ENCODE measurements at places on chromosomes 13 and 19.

- no peak for DNase-seq
These were observed 197.8 kb downstream of the NALCN start for GRCh38 chr13:101218484-101218883.

DNA sequence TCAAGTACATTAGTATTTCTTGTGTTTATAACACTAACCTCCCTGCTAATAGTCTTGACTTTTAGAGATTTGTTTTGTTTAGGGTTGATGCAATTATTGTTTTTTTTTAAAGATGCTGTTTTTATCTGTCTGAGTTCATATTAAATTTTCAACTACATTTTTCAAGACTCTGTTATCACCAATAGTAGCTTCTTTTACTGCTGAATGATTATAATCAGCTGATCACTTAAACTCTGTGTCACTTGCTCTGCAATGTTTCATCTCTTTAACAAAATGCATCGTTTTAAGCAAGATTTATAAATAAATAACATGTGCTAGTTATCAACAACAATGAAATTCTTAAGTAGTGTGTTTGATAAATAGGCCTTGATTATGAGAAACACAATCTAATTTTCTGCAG lies 920.9 kb upstream of the PCDH20 start:
- DNase-seq: no peak

DNA sequence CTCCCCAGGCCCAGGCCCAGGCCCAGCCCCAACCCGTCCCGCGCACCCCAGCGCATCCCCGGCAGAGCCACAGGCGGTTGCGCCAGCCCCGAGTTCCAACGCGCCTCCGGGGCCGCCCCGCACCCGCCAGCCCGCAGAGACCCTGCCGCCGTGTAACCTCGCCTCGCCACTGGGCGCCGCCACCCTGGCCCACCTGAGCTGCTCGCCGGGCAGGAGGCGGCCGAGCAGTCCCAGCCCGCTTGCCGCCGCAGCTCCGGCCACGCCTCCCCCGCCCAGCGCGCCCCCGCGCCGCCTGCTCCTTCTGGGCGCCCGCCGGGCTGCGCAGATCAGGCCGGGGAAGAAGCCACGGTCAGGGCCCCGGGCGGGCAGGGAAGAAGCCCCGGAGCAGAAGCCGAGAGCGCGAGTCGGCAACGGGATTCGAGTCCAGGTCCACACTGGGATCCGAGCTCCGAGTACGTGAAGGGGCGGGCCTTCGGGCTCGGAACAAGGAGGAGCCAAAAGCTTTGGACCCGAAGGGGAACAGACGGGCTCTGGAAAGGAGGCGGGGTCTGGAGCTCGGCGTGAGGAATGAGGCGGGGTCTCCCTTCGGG lies at the start of gene MBOAT7:
Gene MBOAT7 (minus strand): TSS at position 436 of the 590 bp plus-strand sequence. CDS start 1,072 bp downstream, outside the sequence.
- no peak for DNase-seq

- DNase-seq: no peak
These were observed 37.8 kb upstream of the CXCL17 start for GRCh38 chr19:42480335-42481095.

- no peak for DNase-seq
These were observed 26.7 kb downstream of the CEACAM8 start for GRCh38 chr19:42568006-42568405.

DNA sequence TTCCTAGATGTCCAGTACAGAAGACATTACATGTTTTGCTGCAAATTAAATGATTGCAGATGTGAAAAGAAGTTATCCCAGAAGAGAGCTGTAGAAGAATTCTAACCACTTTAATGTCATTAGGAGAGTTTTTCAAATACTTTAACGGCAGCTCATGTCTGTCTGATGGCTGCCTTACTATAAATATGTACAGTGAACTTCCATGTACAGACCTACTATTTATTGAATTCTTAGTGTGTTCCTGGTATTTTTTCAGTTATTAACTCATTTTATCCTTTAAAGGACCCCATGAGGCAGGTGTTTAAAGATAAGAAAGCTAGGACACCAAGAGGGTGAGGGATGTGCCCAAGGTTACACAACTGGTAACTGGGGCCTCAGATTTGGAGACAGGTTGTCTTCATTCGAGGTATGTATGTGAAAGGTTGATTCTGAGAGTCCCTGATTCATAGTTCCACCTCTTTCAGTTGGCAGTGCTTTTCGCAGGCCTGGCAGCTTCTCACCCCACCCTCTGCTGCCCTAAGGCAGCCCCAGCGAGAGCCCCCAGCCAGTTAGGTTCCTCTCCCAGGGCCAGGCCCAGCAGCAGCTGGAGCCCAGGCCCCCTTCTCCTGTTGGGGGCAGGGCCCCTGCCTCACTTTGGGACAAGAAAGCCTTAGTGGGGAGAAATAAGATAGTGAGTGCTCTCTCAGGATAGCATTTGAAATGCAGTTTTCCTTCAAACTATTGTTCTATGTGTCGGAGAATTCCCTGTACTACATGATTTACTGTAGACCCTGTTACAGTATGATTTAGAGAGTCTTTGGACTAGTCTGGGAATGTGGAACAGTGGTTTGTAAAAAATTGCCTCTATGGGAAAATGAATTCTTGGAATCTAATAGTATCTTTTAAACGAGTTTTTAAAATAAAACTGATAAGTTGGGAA lies 67.7 kb upstream of the TEX29 start:
- no peak for DNase-seq

DNA sequence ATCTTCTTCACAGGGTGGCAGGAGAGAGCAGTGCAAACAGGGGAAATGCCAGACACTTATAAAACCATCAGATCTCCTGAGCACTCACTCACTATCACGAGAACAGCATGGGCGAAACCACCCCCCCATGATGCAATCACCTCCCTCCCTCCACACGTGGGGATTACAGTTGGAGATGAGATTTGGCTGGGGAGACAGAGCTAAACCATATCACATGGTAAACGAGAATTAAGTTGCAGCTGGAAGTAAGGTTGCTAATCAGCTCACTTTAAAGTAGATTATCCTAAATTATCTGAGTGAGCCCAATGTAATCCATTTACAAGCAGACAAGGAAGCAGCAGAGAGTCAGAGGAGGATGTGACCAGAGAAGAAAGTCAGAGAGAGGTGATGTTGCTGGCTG lies 102.2 kb upstream of the IPO5 start:
- no peak for DNase-seq

- DNase-seq: no peak
These were observed 73.0 kb upstream of the OXGR1 start for GRCh38 chr13:97067017-97067895.

DNA sequence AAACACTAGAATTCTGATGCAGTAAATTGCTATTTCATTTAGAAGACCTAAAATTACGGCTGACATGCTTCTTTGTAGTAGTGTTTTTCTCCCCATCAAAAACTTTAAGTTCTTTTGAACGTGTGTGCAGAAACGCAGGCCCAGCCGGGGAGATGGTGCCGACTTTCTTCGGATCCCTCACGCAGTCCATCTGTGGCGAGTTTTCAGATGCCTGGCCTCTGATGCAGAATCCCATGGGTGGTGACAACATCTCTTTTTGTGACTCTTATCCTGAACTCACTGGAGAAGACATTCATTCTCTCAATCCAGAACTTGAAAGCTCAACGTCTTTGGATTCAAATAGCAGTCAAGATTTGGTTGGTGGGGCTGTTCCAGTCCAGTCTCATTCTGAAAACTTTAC lies 98.3 kb downstream of the TNFRSF19 start:
- no peak for DNase-seq

- peak; percentile 27 for DNase-seq
These were observed 11.3 kb downstream of the GTPBP3 start for GRCh38 chr19:17348700-17349099.

DNA sequence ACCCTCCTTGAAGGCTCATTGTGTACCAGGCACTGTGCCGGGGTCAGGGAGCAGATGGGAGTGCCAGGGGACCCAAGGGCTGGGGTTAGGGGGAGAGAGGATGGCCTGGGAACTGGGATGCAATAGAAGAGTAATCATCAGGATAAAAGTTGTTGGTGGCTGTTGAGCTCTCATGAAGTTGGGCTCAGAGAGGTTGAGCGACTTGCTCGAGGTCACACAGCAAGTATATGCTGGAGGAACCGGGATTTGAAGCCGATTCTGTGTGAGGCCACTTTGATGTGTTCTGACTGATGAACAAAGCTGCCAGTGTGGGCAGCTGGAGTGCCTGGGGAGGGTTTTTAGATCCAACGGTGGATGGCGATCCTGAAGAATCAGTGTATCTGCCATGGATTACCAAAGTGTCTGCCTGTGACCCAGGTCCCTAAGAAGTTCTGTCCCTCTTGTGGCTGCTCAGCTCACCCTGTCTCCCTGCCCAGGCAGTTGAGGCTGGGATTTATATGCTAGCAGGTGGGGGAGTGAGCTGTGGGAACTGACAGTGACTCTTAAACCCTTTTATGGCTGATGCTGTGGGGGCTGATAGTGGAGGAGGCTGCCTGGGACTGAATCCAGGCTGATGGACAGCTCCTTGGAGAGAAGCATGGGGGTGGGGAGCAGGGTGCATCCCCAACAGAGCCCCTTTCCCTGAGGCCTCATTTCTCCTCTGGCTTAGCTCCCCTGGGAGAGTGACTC lies 8.3 kb downstream of the ARHGEF18 start:
- DNase-seq: peak; percentile 2

DNA sequence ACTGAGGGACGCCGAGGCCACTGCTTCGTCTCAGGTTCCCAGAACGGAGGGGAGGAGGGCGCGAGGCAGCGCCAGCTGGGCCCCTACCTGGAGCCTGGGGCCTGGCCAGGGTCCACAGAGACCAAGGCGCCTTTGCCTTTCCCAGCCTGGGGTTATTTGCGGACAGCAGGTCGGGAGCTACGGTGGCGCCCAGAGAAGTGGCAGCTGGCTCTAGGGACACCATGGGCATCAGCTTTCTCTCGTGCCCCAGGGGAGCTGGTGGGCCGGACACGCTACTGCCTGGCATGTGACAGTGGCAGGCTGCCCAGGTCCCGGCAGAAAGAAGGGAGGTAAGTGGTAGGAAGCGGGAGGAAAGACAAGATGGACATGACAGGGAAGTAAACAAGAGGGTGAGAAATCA lies 19.0 kb downstream of the AKT2 start:
- no peak for DNase-seq

DNA sequence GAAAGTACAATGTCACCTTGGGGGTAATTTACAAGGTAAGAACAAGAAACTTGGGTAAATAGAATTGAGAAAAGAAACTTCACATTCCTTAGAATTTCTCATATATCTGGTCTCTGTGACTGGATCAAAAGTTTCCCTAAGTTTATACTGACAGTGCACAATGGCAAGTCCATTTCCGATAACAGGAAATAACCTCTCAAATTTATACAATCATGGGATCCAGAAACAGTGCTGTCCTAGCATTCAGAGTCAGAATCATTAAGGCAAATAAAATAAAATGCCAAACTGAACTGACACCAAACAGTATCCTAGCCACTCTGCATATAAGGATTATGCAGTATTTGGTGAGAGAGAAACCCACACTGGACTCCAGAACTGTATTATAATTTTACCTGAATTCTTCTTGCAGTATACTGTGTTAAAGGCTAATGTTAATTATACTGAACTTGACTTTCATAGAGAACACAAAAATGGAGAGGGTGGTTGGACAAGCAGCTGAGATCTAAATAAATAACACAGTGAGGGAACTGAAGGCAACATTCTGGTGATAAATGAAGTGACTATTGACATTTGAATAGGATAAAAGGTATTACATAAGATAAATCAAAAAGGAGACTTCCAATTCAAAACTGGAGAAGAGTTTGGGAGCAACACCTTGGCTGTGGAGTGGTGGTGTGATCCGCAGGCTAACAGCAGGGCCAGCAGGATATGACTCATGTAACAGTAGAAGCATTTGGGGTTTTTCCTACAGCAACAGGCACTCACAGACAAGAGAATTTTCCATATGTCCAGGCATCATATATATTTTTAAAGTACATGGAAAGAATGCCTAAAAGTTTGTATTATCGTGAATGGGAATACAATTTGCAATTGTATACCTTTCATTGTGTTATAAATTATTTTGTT lies 932.5 kb upstream of the MIR17HG start:
- DNase-seq: peak; percentile 35

- DNase-seq: peak; percentile 42
These were observed 1.9 kb downstream of the KLF1 start for GRCh38 chr19:12884926-12885748.

- DNase-seq: no peak
These were observed 39.5 kb downstream of the TEX29 start for GRCh38 chr13:111359930-111360329.

DNA sequence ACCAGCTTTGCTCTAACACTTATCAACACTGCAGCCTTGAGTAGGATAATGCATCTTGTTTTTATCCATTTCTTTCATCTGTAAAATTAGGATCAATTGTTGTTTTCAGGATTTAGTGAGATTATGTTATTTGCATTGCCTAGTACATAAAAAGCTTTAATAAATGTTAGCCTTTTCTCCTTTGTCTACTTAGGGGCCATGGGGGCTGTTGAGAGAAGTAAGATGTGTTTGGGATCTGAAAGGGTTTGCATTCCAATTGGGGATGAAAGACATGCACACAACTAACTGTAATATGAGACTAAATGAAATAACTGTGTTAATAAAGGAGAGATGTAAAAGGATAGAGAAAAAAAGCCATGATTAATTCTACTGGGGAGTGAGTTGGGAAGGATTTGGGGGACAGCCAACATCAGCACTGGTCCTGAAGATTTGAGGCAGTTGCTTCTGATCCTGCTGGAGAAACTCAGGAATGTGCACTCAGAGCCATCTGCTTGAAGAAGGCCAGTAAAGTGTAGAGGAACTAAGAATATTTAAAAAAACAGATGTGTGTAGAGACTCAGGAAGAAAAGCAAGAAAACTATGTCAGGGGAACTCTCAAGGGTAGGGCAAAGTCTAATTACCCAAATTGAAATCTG lies 236.3 kb downstream of the OLFM4 start:
- no peak for DNase-seq

GRCh38 chr19:5041168-5041912 lies 72.4 kb downstream of the KDM4B start:
- DNase-seq: no peak

GRCh38 chr19:43532571-43532961 lies 422 bp upstream of the ZNF575 start:
- no peak for DNase-seq

GRCh38 chr13:108572782-108573211 lies 56.6 kb upstream of the MYO16 start:
- DNase-seq: no peak

GRCh38 chr19:41868120-41868988 lies 8.3 kb downstream of the RPS19 start:
- DNase-seq: no peak

- DNase-seq: no peak
These were observed 94.1 kb downstream of the ATP11A start for GRCh38 chr13:112783978-112784371.

- DNase-seq: no peak
These were observed 90.1 kb downstream of the RGCC start for GRCh38 chr13:41547251-41548000.

DNA sequence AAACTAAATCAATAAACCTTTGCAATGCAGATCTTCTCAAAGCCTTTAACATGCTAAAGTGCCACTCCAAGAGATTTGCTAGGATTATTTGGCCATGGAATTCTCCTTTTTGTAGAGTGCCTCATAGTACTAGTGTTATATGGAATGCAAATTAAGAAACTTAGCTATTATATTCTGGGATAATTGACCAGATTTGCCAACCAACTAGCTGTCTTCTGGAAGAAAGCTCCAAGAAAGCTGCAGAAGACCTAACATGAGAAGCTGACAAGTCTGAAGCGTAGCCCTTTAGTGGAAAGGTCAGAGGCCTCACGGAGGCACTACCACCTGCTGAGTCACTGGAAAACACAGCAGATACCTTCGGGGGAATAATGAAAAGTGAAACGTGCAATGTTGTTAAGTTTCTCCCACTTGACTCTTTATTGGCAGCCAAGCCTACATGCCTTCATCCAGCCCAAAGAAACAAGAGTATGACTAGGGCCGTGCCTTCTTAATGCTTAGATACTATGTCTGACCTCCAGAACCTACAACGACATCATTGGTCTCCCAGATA lies 29.8 kb upstream of the KATNAL1 start:
- DNase-seq: no peak

GRCh38 chr13:77898097-77898496 lies 20.5 kb downstream of the EDNRB start:
- DNase-seq: no peak

All from HEK293T (cell line).